Frontal cortex (tissue), 4 donors: ENCODE measurements at places on chromosomes 3 and 15.

DNA sequence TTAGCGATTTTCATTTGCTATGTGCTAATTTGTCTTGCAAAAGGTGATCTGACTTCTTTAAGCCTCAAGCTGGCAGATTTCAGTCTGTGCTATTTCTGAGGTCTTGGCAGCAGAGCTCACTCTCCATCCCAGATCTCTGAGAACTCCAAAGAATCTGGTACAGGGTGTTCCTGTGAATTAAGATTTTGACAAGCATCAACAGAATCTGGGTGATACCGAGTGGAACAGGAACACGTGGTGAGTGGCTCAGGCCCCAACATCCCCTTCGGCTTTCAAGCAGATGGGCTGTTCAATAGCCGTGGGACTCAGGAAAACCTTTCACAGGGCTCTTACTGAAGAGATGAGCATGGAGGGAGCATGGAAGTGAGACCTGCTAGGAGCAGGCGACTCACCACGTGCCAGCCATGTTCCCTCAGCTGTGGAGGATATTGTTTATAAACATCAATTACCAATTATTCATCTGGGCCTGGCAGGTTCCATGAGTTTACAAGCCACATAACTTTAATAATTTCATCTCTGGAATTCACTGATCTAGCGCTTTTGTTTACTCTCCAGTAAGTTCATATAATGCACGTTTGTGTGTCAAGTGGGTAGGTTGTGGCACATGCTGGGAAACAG lies 103.4 kb upstream of the SELENOK start:
- no peak for DNase-seq

DNA sequence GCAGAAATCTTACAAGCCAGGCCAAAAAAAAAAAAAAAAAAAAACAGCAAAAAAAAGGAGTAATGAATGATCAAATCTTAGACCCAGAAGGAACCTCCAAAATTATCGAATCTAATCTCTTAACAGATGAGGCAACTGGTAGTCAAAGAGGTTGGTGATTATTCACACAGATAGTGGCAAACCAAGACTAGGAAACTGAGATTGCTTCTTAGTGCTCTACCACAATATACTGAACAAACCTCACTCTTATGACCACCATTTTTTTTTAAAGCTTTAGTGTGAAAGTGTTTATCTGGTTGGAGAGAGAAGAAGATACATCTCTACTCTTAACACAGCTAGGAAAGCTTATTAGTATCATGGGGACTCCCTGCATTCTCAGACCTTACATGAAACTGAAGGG lies 17.3 kb downstream of the ATOSA start:
- DNase-seq: no peak

GRCh38 chr3:134694466-134694865 lies 43.6 kb upstream of the KY start:
- DNase-seq: no peak

DNA sequence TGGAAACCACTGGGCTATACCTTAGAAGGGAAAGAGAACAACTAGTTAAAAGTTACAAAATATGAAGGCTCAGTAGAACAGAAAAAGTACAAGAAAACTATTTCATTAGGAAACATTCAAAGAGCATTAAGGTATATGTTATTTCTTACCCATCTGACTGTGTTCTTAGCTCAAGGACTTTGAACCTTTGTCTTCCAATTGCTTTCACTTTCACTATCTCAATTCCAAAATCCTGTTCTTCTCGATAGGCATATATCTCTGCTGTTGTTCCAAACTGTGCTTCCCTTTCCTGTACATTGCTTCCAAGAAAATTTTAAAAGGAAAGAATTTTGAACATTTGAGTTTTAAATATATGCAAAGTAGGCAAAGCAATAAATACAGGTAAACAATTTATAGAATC lies 6.9 kb downstream of the CRBN start:
- DNase-seq: no peak

- no peak for DNase-seq
Measured at GRCh38 chr3:64244011-64244942, 19.0 kb upstream of the PRICKLE2 start.

GRCh38 chr3:128193168-128193567 lies 39.9 kb downstream of the EEFSEC start:
- no peak for DNase-seq

- DNase-seq: no peak
Measured at GRCh38 chr3:136780741-136781140, 28.6 kb upstream of the STAG1 start.

GRCh38 chr15:79740561-79740960 lies 156.3 kb downstream of the MTHFS start:
- no peak for DNase-seq

GRCh38 chr3:81485444-81485865 lies 276.0 kb downstream of the GBE1 start:
- no peak for DNase-seq

DNA sequence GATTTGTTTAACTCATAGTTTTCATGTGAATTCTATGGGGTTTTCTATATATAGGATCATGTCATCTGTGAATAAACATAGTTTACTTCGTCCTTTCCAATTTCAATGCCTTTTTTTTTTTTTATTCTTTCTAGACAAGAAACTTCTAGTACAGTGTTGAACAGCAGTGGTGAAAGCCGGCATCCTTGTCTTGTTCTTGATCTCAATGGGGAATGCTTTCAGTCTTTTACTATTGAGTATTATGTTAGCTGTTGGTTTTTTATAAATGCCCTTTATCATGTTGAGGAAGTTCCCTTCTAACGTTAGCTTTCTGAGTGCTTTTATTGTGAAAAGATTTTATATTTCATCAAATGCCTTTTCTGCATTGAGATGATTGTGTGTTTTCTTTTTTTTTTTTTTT lies 69.0 kb downstream of the SLMAP start:
- DNase-seq: no peak

DNA sequence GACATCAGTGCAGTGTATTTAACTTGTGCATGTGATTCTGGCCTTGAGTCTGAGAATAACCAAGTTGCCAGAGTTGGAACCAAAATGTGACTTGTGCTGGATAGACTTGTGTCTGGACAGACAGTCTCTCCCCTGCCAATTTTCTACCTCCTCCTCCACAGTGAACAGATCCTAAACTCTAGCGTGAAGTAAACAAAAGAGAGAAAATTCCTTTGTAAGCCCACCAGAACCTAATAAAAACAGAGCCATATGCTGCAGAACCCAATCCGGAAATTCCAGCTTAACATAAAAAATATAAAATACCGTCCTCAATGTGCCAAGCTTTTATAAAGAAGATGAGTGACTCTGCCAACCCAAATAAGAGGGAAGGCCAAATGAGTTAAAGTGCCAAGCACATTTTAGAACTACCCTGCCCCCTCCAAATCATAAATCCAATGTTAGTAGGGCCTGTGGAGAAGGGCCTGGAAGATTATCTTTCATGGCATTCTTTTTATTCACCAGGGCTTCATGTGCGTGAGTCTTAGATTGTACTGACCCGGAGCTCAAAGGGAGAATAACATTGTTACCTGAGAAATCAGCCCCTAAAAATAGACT lies 344.6 kb upstream of the PROK2 start:
- no peak for DNase-seq

DNA sequence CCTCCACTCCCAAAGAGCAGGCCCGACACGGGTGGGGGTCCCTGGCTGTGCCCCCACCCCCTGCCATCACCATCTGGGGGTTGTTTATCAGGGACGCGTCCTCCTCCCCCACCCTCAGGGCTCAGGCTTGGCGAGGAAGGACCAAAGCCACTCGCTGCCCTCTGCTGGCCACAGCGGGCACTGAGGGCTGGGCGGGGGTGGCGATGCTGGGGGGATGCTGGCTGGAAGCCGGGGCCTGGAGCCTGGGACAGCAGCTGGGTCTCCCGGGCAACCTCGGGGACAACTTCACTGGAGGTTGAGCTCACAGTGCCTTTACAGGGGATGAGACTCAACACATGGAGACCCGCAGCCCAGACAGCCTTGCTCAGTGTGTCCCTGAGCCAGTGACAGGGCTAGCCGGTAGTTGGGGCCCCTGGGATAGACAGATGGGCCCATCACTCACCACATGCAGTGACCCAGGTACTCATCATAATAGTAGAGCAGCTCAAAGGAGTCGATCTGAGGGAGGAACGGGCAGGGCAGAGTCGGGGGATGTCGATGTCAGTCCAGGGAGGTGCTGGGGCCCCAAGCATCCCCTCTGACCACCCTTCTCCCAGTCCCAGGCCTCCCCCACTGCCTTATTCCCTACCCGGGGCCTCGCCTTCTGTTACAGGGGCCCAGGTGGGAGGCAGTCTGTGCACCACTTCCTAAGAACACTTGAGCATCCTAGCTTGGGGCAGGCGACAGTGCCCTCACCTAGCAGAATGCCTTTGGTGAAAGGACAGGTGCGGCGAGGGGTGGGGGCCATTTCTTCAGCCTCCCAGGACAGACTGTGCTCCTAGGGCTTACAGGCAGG lies 5.9 kb upstream of the CALML4 start:
- peak; percentile 83 for DNase-seq
